NCI-H1105 (cell line): ENCODE measurements at places on chromosomes 2 and 18.

- DNase-seq, result no peak
These were observed 826.9 kb upstream of the PIK3C3 start for GRCh38 chr18:41128126-41128525.

DNA sequence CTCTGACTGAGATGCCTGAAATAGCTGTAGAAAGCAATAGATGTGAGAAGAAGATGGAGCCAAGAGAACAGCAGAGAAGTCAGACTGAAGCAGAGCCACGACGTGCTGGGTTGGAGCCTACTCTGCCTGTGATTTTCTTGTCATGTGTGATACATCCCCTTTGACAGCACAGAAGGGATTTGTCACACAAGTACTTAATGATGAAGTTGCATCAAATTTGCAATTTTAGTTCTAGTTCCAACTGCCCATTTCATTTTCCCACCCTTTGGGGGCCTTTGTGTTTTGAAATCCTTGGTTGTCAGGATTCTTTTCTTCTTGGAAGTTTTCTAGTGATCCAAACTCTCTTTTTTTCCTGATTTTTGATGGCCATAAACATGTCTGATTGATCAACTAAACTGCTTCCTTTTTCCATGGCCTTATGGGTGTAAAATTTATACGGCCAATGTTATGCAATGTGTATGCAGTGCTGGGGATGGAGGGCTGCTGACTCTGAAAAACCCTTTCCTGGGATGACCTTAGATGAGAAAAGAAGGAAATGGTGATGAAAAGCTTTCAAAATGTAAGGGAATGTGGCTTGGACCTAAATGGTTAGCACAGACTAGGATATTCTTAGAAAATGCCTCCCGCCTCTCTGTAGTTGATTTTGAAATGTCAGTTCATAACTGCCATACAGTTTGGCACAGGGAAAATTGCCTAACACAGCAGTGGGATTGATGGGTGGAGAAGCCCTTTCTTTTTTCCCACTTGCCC lies 9.6 kb upstream of the B3GNT2 start:
- no peak for DNase-seq

DNA sequence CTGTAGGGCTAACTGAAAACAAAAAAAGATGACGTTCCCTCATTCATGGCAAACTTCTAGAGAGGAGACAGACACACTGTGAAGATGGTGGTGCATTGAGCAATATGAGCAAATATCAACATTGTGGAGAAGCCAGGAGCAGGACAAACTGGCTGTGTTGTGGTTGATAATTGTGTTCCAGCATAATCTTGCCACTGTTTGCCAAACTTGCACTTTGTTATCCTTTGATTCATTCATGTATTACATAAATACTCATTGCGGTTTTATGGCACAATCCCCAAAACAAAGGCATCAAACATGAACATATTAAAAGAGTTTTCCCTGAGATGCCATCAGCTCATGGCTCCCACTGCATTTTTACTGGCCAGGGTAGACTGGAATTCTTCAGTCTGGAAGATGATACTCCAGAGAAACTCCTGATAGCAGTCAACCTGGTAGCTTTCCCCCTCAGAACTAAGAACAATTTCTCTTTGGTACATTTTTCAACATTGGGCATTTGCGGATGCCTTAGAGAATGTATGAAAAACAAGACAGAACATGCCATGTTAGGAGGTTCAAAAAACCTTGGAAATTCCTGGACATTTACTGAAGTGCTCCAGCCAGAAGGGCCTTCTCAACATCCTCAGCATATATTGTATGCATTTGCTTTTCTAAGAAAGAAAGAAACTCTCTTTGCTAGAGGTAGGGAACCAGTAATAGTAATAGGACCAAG lies 487.4 kb upstream of the CELF4 start:
- no peak for DNase-seq

GRCh38 chr18:44899832-44900231 lies 219.1 kb downstream of the SETBP1 start:
- no peak for DNase-seq

GRCh38 chr18:44911773-44912172 lies 231.1 kb downstream of the SETBP1 start:
- no peak for DNase-seq

DNA sequence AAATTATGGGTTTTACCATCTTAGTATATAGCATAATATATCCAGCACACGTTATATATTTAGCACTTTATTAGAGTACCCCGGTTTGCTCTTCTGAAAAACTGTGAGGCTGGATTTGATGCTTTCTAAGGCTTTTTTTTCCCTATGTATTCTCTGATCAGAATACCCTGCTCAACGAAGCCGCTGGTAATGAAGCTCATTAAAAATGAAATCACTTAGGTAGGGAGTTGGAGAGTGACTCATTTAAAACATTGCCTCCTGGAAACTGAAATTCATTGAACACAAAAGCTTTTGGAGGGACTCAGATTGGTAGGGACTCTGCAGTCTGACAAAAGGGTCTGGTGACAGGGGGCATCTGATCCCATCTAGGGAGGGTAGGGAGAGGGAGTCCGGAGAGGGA lies 365.4 kb upstream of the MEX3C start:
- no peak for DNase-seq

DNA sequence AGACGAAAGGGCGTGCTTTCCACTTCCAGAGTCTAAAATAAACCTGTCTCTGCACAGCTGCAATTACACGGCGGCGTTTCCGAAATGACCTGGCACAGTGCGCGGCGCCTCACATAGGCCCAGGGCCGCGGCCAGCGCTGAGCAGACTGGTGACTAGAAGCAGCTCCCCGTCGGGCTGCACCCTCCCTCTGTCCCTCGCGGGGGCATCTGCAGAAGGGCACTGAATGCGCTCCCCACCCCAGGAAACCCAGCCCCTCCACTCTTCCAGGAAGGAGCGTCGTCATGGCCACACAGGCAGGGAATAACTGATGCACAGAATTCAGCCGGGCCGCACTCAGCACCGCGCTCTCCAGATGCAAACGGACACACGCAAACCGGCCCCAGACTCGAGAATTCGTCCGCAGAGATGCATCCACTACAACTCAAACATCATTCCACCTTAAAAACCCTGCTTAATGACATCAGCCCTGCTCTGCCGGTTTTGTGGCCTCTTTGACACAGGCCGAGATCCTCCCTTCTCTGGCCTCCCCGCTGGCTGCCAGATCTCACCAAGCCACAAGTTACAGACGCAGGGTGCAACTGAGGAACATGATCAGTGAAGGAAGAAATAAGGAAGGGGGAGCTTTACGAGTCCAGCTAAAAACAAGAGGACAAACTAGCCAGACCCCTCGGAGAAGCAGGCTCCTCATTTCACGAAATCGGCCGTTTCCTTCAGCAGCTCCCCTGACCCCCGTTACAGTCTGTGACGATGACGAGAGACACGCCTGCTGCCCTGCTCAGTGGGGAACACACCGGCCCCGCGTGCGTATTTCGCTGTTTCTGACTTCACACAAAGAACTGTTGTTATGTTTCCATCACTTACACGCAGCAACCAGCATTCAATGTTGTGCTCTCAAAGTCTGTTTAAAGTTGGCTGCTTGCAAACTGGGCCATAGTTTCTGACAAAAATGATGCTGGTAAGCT lies 40.2 kb downstream of the MBP start:
- DNase-seq, result no peak

GRCh38 chr18:61335684-61336555 lies 2.7 kb downstream of the CDH20 start:
- DNase-seq, result no peak

- DNase-seq, result no peak
These were observed 131.0 kb upstream of the CTDP1 start for GRCh38 chr18:79548621-79548985.

DNA sequence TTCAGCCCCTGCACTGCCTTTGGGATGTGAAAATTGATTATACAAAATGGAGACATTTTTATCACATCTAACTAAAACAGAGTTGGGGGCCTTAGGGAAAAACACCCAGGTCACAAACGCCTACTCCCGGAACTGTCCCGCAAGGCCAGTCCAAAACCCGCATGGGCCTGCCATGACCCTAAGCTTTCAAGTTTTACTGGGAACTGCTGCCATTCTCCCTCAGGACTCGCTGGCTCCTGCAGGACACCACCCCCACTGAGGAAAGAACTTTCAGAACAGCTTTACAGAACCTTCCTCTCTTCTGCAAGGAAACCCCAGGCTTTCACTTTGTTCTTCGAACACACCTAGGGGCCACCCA lies 320.4 kb upstream of the HS6ST1 start:
- no peak for DNase-seq

DNA sequence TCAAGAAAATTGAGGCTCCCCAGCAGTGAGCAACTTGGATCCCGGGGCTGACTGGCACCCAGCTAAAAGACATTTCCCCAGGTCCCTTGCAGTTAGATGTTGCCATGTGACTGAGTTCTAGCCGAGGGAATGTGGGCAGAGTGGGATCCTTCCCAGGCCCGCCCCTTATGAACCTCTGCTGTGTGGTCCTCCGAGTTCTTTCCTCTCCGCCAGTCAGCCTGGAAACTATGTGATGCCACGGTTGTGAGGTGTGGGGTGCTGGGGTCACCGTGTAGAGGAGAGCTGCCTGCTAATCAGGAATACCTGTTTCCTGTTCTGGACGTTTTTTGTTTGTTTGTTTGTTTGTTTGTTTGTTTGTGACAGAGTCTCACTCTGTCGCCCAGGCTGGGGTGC lies 45.5 kb downstream of the TMEM37 start:
- DNase-seq, result no peak

- DNase-seq, result no peak
These were observed 128.2 kb upstream of the ID2 start for GRCh38 chr2:8553643-8554042.

GRCh38 chr2:29164091-29164846 lies 49.1 kb downstream of the CLIP4 start:
- no peak for DNase-seq

GRCh38 chr2:149743842-149744448 lies 156.4 kb upstream of the MMADHC start:
- DNase-seq, result no peak

DNA sequence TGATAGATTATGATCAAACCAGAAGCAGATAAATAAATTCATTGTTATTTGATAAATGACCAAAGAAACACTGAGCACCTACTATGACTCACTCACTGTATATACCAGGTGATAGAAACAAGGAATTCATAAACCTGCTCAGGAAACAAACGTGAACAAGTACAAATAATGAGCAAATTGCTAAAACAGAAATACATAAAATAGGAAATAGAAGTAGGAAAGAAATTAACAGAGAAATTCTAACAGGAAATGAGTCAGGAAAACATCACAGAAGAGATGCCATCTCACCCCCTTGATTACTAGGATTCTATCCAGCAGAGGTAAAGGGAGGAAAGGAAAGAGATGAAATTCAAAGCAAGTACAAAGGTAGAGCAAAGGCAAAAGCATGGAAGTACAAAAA lies 31.3 kb downstream of the EXOC6B start:
- no peak for DNase-seq

DNA sequence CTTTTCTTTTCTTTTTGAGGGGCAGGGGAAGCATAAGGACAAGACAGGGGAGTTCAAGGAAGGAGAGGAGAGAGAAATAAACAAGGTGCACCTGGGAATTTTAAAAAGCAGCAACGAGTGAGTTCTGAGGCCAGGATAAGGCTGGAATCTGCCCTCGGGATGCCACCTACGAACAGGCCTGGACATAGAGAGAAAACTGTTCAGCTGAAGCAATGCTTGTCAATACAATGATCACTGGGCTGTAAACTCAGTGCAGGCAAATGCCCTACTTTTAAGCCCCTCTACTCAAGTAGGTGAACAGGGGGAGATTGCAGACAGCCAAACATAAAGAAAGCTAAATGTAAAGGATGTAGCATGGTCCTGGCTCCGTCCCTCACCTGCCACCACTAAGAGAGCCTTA lies 330.5 kb downstream of the ETAA1 start:
- no peak for DNase-seq

GRCh38 chr2:68889500-68889899 lies 18.3 kb upstream of the BMP10 start:
- no peak for DNase-seq

DNA sequence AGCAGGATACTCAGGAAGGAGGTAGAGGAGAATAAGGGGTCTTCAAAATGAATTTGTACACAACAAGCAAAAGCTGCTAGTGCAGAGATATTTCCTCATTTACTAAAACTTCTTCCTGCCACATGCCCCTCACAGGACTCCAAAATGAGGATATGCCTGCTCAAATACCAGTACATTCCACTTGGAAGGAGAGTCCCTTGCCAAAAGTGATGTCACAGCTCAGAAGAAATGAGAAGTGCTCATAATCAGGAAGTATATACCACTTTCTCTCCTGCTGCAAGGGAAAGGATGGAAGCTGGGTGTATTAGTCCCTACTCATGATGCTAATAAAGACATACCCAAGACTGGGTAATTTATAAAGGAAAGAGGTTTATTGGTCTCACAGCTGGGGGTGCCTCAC lies 87.7 kb upstream of the FSHR start:
- DNase-seq, result no peak

GRCh38 chr2:239975665-239976064 lies 49.5 kb downstream of the NDUFA10 start:
- no peak for DNase-seq

DNA sequence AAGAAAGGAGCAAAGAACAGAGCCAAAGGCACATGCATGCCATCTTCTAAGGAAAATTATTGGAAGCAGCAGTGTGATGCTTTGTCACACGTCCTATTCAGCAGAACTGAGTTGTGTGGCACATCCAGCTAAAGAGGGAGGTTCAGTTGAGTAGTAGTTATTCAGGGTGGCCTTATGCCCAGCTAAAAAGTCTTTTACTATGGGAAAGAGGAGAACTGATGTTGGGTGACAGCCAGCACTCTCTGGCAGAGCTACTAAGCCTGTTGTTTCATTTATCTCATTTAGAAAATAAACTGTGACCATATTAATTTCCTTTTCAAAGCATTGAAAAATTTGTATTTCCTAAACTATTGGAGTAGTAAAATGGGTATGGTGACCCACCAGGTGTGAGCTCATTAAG lies 18.5 kb downstream of the ITGA6 start:
- no peak for DNase-seq

GRCh38 chr18:24010673-24011072 lies 3.9 kb upstream of the TTC39C start:
- DNase-seq, result no peak
